ENCODE measurements at places on chromosomes 3 and 15.

GRCh38 chr15:85019815-85020590, 38.3 kb downstream of the PDE8A start:
- no peak for DNase-seq

DNA sequence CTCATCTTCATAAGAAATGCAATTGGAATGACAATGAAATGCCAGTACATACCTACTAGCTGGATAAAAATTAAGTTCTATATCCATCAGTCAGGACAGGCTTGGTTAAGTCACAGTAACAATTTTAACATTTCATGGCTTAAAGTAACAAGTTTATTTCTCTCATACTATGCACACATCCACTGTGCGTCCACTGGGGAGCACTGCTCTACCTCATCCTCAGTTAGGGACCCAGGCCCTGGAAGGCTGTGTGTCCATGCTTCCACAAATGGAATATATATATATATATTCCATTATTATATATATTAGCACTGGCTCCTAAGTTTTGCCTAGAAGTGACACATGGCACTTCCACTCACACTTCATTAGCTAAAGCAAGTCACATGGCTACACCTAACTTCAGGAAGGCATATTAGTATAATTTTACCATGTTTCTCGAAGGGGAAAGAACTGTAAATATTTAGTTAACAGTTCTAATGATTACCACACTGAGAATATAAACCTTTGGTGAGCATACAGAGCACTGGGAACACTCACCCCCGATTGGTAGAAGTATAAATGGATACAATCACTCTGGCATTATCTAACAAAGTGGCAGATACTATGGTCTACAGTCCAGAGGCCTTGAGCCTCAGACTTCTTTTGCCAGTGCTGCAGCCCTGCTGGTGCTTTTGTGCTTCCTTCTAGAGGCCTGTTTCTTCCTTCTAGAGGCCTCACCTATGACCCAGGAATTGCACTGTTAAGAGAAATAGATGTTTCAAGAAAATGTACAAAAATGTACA, 28.6 kb downstream of the AP3S2 start:
- DNase-seq = no peak

DNA sequence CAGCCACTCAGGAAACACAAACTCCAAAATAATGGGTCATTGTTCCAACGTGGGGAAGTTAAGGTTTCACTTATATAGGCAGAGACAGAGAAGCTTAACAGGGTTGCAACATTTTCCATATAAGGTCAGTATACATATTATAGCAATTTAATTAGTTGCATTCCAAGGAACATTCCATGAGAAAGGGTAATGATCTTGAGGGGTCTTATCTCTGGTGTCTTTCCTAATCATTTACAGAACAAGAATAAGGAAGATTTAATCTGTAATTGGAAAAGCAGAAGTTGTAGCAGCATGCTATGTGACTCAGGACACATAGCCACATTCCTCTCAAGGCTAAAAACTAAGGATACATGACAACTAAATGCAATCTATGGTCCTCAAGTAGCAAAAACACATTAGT, 4.9 kb downstream of the MNS1 start:
- no peak for DNase-seq

GRCh38 chr3:122858373-122858772, 63.5 kb downstream of the SLC49A4 start:
- no peak for DNase-seq

DNA sequence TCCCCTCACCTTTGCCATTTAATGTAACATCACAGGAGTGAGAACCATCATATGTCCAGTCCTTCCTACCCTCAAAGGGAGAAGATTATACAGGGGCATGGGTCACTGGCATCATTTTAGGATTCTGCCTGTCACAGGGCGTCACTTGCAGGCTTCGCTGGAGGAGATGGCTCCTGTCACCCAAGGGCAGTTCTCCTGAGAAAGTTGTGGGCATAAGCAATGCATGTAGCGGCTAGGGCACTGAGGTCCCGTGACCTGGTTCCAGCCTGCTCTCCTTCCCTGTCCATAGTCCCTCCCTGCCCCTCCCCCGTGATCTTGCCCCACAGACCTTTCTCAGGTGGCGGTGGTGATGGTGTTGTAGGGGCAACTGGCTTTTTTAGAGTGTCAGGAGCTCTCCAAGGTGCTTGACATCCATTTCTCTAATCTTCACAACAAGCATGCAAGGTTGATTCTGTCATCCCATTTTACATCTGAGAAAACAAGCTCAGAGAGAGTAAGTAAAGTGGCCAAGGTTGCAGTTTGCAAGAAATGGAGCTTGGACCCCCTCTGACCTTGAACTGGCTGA, 241.5 kb upstream of the CTDSPL start:
- DNase-seq = no peak

DNA sequence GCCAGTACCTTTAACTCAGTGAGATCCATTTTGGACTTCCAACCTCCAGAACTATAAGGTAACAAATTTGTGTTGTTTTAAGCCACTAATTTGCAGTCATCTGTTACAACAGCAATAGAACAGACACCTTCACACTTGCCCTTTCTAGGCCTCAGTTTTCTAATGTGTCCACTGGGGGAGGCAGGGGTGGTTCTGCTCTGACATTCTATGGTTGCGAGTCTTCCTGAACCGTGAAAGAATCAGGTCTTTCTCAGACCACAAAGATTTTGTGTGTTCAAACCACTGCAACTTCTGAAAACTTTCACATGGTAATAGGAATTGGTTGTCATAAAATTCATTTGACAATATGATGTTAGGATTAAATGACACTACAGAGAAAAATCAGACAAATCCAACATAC, 26.8 kb upstream of the CSTA start:
- no peak for DNase-seq

DNA sequence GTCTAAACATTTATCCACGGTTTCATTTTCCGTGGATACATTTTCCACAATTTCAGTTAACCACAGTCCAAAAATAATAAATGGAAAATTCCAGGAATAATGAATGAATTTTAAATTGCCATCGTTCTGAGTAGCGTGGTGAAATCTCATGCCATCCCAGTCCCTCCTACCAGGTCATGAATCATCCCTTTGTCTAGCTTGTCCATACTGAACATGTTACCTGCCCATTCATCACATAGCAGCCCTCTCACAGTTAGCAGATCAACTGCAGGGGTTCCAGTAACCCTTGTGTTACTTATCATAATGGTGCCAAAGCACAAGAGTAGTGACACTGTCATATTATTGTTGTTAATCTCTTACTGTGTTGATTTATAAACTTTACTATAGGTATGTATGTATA, 124.5 kb downstream of the GSK3B start:
- no peak for DNase-seq

- no peak for DNase-seq
Measured at GRCh38 chr3:127997016-127997415, 55.2 kb upstream of the SEC61A1 start.

DNA sequence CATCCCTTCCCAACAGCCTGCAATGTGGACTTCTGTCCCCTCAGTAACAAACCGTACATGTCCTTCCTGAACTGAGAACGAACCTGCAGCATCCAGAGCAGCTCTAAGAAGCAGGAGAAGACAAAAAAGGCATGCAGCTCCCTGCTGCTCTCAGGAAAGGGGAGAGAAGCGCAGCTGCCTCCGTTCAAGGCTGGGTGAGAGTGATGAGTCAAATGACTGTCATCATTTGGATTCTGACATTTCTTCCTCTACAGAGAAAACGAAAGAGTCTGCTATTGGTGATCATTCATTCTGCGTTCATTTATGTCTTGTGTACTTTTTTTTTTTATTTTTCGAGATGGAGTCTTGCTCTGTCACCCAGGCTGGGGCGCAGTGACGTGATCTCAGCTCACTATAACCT, 677.8 kb downstream of the FHIT start:
- no peak for DNase-seq

- DNase-seq = no peak
Measured at GRCh38 chr3:98901119-98901391, 440 bp downstream of the DCBLD2 start.

GRCh38 chr15:70459312-70459711, 304.0 kb downstream of the UACA start:
- no peak for DNase-seq

DNA sequence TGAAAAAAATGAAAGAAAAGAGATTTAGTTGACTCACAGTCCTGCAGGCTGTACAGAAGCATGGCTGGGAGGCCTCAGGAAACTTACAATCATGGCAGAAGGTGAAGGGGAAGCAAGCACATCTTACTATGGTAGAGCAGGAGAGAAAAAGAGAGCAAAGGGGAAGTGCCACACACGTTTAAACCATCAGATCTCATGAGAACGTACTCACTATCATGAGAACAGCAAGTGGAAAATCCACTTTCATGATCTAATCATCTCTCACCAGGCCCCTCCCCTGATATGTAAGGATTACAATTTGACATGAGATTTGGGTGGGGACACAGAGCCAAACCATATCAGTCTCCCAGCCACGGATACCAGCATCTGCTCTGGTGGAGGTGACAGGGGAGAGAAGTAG, 50.8 kb upstream of the CPOX start:
- DNase-seq = no peak

GRCh38 chr15:35626571-35627318, 80.8 kb upstream of the DPH6 start:
- DNase-seq = no peak

DNA sequence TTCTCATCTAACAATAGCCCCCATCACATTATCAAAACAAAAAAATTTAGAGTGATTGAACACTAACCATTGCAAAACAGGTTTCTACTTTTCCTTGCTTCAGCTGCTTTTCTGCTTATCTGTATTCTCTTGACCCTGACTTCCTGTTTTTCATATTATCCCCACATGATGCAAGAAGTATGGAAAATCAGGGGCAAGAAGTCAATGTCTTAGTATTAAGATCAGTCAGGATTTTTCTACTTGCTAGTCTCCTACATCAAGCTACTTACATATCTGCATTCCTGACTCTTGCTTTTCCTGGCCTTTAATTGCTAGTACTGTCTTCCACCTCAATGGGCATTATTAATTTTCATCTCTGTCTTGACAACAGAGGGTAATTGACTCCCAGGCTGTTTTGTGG, 300.2 kb downstream of the OTOL1 start:
- DNase-seq = no peak

- no peak for DNase-seq
Measured at GRCh38 chr15:36815786-36816185, 236.4 kb downstream of the CDIN1 start.

- no peak for DNase-seq
Measured at GRCh38 chr3:37753428-37753827, 108.3 kb upstream of the CTDSPL start.

- DNase-seq = no peak
Measured at GRCh38 chr3:49255112-49255511, 21.9 kb downstream of the C3orf62 start.

GRCh38 chr15:63156086-63156710, 1.1 kb downstream of the RPS27L start:
- no peak for DNase-seq

- DNase-seq = no peak
Measured at GRCh38 chr15:100768501-100768931, 111.1 kb upstream of the ALDH1A3 start.

DNA sequence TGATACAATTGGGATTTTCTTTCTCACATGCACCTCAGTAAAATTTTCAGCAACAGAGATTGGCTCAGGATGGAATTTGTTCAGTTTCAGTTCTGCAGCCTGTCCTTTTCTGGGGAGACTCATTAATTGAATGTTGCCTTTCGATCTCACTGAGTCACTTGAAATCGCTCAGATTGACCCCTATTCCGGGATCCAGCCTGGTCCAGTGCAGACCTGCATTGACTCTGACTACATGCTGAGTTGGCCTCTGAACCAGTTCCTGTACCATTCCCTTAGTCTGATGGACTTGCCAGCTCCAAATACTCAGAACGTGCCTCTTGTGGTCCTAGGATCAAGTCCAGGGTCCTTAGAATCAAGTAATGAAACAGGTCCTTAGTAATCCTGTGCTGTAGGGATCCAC, 9.4 kb downstream of the IGF1R start:
- no peak for DNase-seq

- DNase-seq = no peak
Measured at GRCh38 chr15:67051088-67052045, 14.0 kb upstream of the SMAD3 start.

DNA sequence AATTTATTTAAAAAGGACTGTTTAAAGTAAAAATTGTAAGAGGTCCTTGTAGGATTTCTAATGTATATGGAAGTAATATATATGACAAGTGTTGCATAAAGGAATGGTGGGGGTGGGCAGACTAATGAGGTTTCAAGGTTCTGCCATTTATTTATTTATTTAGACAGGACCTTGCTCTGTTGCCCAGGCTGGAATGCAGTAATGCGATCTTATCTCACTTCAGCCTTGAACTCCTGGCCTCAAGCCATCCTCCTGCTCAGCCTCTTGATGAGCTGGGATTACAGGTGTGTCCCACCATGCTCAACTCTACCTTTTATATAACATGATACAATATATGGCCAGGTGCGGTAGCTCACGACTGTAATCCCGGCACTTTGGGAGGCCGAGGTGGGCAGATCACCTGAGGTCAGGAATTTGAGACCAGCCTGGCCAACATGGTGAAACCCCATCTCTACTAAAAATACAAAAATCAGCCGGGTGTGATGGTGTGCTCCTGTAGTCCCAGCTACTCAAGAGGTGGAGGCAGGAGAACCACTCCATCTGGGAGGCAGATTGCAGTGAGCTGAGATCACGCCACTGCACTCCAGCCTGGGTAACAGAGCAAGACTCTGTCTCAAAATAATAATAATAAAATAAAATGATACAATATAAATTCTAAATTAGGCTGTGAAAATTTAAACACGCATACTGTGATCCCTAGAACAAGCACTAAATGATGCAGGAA, 33.8 kb upstream of the IGF2BP2 start:
- DNase-seq = no peak

GRCh38 chr3:194140520-194141414, 4.8 kb downstream of the HES1 start:
- no peak for DNase-seq

DNA sequence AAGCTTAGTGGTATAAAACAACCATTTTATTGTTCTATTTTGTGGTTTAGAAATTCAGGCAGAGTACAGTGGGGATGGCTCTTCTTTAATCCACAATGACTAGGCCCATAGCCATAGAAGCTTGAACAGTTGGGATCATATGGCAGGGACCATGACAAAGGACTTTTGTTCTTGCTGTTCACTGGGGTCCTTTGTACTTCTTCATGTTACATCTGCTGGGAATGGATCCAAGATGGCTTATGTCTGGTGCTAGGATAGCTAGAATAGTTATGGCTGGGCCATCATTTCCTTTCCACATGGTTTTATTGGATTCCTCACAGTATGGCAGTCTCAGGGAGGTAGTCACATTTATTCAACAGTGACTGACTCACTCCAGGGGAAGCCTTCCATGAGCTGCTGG, 427.9 kb upstream of the AGTR1 start:
- DNase-seq = no peak
